ENCODE measurements at places on chromosomes 2 and 18.

DNA sequence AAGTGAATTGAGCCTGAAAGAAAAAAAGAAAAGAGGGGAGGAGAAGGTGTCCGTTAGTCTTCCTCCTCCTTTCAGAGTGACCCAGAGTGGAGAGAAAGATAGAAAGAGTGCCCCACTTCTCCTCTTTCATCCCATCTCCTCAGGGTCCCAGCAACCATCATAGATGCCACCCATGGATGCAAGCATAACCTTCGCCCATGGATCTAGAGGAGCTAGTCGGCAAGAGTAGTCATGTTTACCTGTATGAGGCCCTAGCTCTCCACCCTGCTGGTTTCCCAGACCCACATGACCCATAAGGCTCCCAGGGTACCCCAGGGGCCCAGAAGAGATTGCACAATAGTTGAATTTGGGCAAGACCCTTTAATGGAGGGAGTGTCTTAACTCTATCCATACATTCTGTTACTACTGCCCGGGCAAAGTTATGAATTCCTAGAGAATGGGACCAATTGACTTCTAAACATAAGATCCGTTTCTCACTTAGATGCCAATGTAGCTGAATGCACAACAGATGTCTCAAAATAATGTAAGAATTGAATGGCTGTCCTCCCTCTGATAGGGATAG, 56.1 kb upstream of the CDCA7 start:
- no peak for DNase-seq

GRCh38 chr2:53347269-53347668, 420.3 kb upstream of the CHAC2 start:
- DNase-seq: no peak

DNA sequence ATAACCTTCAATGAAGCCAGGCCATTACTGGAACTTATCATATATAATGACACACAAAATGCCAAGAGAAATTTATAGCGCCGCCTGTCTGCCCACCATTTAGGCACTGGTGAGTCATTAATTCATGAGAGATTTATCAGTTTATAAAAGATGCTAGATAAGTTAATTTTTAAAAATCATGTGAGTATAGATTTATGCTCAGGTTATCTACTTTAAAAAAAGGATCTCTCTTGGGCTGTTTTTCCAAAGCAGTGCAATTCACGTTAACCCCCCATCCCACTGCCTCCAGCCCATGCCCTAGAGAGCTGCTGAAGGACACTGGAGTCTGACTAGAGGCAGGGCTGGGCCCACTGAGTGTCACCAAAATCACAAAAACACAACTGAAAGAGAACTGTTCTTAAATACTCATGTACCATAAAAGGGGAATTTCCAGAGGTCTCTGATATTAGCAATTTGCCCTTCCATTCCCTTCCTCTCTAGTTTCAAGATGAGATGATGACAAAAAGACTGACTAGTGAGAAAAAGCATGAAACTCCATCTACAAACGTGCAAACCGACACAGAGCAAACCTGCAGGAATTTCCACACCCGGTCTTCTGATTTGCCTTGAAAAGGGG, 160.8 kb downstream of the BCL2 start:
- DNase-seq: no peak

- DNase-seq: no peak
Measured at GRCh38 chr2:136482966-136483365, 282.4 kb upstream of the THSD7B start.

DNA sequence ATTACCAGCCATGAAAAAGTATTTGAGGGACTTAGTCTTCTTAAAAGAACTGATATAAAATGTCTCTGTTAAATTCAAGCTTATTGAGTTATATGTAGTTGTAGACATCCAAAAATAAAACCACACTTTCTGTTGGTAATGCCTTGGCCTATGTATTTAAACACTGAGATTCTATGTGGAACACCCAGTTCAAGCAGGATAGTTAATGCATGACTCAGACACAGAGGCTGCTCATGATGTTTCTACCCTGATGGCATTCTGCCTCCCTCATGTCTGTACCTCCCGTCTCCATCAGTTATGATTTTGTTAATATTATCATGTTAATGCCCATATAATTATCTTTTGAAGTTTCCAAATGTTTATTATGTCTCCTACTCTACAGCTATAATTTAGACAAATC, 164.5 kb downstream of the XIRP2 start:
- no peak for DNase-seq

DNA sequence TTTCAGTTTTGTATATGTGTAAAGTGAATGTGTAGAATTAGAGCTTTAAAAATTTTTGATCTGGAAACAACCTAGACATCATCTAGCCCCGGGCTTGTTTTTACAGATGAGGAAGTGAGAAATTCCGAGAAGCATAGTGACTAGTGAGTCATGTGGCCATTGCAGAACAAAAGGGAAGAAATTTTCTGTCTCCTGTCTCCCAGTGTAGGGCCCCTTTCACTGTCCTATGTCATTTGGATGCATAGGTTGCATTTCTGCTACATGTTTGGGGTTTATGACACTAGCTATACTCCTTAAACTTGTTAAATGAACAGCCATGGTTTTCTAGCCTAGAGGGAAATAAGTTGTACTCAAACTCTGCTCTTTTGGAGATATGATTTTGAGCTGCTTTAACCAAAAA, 84.6 kb downstream of the PLCL1 start:
- no peak for DNase-seq

DNA sequence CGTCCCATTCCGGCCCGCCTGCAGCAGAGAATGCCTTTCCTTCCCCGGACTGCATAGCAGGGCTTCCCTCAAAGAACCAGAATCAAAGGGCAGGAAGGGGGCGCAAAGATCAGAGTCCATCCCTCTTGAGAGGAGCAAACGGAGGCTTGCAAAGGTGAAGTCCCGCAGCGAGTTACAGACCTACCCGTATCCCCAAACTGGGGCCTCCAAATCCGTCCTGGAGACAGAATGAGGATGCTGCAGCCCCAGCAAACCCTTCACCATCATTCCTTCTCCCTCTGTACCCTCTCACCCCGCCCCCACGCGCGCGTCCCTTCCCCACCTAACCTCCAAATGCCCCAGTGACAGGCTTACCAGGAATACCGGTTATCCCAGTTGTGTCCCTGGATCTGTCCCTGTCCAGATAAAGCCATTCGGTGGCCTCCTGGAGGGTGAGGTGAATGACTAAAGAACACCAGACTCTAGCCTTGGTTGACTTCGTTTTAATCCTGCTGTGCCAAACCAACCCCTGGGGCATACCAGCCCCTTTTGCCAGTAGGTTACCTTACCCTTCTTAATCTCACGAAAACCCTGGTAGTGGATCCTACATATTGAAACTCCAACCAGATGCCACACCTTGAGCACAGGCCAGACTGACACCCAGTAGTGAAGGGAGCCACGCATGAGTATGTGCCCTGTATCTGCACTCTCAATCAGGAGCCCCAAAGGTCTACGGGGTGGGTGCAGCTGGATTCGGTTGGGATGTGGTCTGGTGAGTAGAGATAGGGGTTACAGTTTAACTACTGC, 961 bp upstream of the SLC40A1 start:
- DNase-seq: no peak

DNA sequence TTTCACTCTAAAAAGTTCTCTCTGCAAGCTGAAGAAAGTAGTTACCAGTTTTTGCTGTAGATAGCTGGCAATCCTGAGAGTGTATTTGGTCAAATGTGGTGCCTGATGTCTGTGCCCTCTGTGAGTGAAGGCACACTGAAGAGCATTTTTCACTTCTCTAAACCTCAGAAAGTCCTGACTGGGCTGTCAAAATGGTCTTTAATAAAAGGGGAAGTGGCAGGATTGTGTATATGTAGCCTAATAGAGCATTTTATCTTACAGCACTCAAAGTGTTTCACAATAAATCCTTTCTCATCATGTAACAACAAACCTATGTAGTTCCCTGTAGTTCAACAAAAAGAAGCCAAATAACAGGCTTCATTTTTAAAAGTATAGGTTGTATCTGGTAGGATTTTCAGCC, 1552.3 kb upstream of the SLC39A10 start:
- no peak for DNase-seq

DNA sequence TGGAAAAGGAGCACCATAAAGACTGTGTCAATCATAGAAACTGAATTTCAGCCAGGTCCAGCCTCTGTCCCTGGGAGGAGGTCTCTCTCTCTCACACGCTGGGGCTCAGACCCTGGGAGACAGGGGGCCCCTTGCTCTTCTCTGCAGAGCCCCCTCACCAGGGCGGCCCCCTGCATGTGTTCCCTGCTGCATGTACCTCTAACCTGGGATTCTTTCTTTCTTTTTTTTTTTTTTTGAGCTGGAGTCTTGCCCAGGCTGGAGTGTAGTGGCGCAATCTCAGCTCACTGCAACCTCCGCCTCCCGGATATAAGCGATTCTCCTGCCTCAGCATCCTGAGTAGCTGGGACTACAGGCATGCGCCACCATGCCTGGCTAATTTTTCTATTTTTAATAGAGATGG, 46.5 kb downstream of the TPO start:
- no peak for DNase-seq
